Activated T-cell treated with anti-CD3 and anti-CD28 coated beads for 48 hours (primary cell): ENCODE measurements at places on chromosomes 11 and 22.

DNA sequence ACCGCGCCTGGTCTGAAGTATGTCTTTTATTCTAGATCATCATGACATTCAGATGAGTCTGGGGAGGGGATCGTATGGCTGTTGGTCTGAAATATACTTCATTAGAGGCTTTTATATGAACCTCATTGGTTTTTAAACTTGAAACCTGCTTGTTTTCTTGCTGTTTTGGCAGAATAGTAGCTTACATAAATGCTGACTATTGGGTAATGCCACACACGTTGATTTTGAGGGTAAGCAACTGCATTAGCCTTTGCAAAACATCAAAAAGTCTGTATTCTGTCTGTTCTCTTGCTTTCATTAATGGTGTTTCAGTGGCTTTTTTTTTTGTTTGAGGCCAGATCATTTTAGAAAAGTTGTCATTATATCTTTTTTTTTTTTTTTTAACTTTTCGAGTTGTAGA, 14.2 kb downstream of the PPME1 start:
- no peak for DNase-seq

DNA sequence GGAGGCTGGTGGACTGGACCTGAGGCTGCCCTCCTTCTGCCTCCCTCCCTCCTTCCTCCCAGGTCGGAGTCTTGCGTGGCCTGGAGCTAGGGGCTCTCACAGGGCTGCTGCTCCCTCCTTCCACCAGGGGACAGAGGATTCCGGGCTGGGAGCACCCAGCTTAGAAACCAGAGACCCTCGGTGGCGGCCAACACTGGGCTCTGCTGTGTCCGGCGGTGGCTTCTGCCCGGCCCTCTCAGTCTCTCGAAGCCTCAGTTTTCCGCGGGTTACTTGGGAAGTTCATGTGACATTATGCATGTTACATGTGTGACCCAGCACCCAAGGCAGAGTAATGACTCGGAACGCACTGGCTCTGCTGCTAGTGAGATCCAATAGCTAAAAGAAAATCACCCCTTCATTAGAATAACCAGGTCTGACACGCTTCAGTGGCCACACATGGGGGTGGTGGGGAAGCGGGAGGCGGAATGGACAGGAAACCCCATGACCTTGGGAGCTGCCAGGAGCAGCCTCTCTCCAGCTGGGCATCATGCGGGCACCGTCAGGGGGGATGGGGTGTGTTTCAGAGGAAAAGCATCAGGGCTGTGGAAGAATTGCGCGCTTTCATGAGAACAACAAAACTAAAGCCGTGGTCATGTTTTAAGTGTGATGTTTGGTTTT, 5.9 kb upstream of the MRGPRG start:
- DNase-seq = no peak

- DNase-seq = no peak
Observed at GRCh38 chr22:27754888-27755480, 46.6 kb downstream of the MN1 start.

DNA sequence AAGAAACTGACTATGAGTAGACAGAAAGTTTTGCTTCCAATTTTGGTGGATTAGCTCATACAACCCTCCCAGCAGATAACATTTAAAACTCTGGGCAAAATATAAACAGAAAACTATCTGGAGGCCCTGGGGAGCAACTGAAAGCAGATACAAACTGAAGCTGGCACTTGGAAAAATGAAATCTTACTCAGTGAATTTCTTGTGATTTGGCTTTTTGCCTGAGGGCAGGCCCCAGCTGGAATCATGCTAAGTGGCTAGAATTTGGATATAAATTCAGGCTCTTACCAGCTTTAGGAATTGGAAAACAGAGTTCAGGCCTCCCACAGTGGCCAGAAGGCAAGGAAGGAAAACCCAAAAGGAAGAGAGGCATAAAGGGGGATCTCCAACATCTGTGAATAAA, 85.8 kb downstream of the EFCAB6 start:
- DNase-seq = no peak

DNA sequence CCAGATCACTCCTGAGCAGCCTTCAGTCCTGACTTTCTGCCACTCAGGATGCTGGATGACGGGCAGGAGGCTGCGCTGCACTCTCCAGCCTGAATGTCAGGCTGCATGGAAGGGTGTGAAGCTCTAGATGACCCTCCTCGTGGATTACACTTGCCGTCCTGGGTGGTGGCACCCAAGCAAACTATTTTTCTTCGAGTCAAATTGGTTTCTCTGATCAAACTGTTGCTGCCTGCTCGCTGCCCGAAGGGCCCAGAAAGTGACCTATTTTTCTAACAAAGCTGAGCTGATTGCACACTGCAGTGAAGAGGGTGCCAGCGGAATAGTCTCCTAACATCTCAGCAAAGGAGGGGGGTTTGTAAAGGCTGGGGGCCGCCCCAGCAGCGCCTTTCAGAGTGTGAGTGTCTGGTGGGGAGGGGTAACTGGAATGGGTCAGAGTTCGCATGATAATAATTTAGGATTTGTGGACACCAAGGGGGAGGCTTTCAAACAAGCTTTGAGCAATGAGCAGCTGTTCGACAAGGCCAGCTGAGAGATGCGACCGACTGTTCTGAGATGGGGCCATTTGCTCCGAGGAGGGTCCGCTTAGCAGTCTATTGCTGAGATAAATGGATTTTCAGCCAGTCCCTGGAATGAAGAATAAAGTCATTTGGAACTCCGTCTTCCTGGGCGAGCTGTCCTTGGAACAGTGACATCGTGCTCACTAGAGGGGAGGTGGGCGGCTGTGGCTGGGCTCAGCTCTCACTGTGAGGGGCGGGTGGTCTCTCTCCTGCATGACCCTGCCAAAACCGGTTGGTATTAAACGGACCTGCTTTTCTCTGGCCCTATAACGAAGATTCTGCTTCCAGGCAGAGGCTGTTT, 537.6 kb downstream of the BRD1 start:
- DNase-seq = no peak

- DNase-seq = no peak
Observed at GRCh38 chr11:75946531-75947530, 131.8 kb downstream of the UVRAG start.

DNA sequence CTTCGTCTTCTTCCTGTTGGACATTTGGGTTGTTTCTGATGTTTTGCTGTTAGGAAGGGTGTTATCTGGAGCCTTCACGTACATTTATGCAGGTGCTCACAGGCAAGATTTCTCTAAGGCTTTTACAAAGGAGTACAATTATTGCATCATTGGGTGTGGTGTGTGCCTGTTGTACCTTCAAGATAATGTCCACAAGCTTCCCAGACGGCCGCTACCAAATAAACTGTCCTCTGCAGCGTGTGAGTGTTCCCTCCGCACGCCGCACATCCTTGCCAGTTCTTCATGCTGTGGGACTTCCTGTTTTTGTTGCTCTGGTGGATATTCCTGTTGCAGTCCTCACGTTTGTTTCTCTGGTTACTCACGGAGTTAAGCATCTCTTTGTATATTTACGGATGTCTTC, 133.3 kb downstream of the TBC1D22A start:
- DNase-seq = no peak

- DNase-seq = no peak
Observed at GRCh38 chr22:22166941-22167713, 77.5 kb upstream of the VPREB1 start.

DNA sequence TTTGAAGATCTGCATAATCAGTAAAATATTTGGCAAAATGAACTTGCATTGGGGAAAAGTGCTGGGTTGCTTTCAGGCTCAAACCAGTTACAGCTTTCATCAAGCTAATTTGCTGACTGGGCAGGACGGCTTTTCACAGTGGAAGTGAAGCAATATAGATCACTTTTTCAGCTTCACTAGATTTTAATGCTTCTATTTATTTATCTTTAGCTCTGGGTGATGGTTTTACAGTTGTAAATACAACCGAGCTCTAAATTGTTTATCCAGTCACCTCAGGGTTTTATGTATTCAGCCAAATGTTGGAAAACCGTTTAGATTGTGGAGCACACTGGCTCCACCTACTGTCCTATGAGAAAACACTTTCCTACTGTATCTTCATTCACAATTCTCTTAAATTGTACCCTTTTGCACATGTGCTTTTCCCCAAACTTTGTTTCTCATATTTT, 58.2 kb downstream of the ACER3 start:
- no peak for DNase-seq

DNA sequence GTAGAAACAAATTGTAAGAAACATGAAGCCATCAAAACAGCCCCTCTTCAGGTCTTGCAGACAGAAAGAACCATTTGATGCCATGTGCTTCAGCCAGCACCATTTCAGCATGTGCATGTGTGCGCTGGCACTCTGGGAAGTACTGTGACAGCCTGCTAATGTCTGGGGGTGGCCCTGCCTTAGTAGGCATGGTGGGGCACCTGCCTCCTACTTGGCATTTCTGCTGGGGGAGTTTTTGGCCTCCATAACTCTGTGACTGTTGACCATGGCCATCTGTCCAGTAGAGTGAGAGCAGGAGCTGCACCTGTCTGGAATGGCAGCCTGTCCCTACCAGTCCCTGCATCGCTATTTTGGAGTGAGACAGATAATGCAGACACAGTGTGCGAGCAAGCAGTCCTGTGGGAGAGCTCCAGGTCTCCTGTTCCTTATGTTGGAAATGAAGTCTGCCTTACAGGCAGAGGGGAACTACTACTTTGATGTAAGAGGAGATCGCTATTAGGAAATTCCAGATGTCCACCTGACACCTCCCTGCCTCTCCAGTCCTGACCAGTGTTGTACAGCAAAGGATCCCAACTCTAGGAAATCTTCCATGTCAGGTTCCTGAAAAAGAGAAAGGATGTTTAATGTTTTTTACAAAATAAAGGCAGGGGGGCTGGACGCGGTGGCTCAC, 102.5 kb downstream of the ATXN10 start:
- no peak for DNase-seq

- DNase-seq = no peak
Observed at GRCh38 chr11:10394229-10395101, 60.6 kb upstream of the AMPD3 start.

GRCh38 chr22:19970031-19970478, 28.4 kb upstream of the TXNRD2 start:
- DNase-seq = no peak

DNA sequence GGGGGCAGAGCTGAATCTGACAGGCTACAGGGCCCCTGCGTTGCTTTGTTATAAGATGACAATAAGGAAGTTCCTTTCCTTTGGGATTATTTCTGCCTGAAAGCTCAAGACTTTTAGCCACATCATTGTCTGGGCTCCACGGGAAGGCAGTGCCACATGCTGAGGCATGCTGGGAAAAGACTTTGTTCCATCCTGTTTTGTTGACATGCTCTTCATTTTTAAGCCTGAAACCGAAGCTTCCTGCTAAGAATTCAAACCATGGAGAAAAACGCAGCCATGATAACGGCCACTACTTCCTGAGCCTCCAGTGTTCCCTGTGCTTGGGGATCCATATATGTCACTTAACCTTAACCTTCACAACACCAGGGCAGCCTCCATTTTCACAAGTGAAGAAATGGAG, 5.5 kb upstream of the TCF20 start:
- DNase-seq = no peak
